ENCODE measurements at places on chromosomes 11 and 22.

DNA sequence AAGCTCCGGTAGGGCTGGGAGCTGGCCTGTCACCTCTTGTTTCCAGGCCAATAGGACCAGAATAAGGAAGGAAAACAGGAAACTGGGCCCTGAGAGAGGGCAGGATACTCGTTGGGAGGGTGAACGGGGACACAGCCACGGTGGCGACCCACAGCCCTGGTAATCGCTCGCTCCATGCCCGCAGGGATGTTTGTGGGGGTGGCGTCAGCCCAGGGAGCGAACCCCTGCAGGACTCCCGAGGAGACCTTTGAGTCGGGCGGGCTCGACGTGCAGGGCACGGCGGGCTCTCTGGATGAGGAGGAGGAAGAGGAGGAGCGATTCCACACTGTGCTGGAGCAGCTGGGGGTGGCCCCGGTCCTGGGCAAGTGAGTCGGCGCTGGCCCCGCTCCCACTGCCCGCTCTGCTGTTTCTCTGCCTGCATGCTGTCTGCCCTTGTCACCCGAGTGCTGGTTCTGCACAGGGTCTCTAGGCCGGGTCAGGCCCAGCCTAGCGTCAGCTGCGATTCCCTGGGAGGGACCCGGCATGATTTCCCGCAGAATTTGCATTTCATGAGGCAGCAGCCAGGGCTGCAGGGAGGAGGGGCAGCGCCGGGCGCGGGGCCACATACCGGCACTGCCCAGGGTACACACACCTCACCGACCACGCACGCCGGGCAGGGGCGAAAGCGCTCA lies 1.6 kb downstream of the CRACR2B start:
- no peak for DNase-seq

DNA sequence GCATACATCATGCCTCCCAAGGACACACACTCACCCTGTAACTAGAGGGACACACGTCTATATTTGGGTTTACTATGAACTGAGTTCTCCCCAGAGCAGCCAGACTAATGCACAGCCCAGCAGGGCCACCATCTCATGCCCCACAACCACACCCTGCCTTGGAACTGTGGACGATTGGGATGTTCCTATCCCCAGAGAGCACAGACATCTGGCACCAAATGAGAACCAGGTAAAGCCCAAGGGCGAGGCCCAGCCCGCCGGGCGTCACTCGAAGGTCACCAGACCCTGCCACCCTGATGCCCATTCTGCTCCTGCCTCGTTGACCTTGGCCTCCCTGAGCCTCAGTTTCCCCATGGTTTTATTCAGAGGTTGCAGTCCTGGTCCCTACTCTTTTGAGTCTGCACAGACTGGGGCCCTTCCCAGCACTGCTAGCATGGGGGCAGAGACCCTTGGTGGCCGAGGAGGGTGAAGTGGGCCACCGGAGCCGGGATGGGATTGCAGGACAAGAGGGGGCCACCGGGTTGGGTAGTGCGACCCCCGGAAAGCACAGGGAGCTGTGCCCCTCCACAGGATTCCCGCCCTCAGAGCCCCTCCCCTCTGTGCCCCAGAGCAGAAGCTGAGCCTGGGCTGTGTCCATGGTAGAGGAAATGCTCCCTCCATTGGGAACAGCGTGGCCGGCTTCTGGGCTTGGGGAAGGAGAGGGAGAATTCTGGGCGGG lies 56.8 kb downstream of the IGLL5 start:
- DNase-seq = no peak

- DNase-seq = no peak
These were observed 46.9 kb upstream of the PICALM start for GRCh38 chr11:86115542-86116385.

DNA sequence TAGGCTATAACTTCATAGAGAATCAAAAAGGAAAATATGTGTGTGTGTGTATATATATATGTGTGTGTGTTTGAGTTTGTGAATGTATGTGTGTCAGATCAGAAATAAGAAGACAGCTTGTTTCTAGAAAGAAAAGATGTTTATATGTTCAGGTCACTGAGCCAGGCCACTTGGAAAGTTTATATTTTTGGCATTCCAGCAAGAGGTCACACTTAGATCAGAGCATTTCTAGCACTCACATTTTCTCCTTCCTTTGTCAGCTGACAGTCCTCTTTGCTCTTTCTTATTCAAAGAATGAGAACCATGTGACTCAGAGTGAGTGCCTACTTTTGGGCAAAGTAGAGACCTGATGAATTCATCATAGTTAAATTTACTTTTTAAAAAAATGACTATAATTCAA lies 22.9 kb downstream of the RAB38 start:
- DNase-seq = no peak

DNA sequence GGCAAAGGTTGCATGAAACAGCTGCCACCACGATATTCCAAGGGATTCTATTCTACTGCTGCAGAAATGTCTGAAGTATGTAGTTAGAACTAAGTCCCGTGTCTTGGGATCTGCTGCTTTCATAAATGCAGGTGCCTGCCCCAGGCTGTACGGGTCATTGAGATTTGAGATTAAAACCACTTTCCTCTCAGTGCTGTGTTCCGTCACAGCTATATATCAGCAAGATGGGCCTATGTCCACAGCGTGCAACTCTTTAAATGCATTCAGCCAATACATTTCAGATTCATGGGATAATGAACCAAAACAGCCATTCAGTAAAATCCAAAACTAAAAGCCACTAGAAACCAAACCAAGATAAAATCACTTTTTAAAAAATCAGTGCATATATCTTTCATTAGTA lies 107.3 kb upstream of the LUZP2 start:
- DNase-seq = no peak

GRCh38 chr11:94183251-94183885 lies 54.7 kb downstream of the PANX1 start:
- DNase-seq = no peak

DNA sequence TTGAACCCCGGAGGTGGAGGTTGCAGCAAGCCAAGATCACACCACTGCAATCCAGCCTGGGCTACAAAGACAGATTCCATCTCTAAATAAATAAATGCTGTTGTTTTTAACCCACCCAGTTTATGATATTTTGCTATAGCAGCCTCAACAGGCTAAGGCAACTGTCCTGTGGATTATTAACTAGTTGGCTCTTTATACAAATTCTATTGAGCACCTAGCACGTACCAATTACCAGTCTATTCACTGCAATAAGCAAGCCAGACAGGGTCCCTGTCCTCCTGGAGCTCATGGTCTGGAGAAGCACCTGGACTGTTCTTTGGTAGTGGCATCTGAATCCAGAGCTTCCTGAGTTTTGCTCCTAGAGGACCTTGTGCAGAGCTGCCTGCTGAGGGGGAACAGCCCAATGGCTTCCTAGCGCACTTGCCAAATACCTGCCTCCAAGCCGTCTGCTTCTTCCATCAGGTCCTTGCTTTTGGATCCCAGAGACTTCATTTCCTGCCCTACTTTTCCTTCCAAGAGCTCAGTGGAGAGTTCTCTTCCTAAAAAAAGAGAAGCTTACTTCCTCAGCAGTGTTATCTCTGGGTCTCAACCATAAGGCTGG lies 49.9 kb upstream of the MICAL2 start:
- DNase-seq = no peak

DNA sequence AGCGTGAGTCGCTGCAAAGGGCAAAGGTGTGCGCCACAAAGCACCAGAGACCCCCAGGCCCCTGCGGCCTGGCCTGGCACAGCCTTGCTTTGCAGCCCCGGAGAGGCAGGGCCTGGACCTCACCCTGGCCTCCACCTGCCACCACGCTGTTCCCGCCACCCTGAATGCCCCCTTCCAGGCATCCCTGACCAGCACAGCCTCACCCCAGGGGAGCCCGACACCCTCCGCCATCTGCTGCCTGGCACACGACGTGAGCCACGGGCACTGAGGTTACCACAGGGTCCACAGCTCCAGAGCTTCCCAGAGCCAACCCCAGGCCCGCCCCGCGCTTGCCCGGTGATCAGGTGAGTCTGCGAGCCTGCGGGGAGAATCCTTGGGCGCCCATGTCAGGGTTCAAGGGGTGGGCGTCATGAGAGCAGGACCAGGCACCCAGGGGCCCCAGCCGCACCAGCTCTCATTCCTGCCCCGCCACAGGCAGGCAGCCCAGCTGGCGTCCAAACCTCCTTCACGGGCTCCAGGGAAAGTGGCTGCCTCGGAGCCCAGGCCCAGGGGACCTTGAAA lies 171.3 kb downstream of the BRD1 start:
- no peak for DNase-seq

- peak; percentile 19 for DNase-seq
These were observed 216.3 kb upstream of the SYN3 start for GRCh38 chr22:33274214-33275072.

DNA sequence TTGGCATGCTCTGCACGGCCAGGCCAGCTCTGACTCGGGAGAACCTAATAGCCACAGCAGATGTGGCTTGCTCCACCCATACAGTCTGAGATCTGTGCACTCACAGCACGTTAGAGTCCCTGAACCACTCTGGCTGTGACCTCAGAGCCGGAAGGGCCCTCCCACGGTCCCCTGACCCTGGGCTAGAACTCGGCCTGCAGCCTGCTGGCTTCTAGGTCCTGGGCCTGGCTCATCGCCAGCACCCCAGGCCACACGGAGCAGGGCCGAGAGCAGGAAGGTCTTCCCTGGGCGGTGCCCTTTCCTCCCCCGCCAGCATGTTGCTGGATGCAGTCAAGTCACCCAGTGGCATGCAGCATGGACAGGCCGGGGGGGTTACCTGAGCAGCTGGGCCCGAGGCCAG lies 35.3 kb upstream of the TTLL12 start:
- DNase-seq = no peak

GRCh38 chr22:21791635-21792625 lies 56.3 kb upstream of the YPEL1 start:
- DNase-seq = peak; percentile 59

DNA sequence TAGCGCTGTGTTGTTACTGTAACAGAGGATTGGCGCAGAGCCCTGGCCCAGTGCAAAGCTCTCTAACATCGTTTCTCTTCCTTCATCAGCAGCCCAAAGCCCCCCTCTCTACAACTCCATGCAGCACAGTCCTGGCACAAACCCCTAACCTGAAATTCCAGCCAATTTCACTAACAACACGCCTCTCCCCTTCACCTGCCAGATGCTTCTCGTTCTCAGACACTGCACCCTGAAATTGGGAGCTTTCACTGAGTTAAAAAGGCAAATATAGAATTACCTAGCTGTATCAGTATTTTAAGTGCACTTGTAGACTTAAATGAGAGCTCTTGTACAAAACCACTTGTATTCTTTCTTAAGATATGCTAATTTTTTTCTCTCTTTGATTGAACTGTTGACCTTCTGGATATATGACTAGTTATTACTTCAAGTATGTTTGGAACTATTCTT lies 16.3 kb downstream of the GRAP2 start:
- DNase-seq = no peak

DNA sequence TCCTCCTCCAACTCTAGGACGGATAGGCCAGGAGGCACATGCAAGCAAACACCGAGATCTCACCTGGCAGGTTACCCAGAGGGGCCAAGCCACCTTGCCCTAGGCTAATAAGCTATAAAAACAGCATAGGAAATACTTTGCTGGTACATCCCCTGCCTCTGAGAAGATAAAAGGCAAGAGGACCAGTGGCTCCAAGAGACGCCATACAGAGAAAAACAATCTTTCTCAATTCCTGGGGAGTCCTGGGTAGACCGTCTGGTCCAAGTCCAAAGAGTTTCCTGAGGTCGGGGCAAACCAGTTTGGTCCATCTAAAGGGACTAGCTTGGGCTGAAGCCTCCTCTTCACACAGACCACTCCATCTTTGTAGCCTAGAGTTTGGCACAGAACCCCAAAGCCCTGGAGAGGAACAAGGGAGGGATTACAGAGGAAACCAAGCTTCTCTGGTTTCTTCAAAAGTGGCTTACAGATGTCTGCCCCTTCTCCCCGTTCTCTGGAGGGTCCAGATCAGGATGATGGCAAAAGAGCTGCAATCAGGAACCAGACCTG lies 40.4 kb downstream of the NUMA1 start:
- no peak for DNase-seq

DNA sequence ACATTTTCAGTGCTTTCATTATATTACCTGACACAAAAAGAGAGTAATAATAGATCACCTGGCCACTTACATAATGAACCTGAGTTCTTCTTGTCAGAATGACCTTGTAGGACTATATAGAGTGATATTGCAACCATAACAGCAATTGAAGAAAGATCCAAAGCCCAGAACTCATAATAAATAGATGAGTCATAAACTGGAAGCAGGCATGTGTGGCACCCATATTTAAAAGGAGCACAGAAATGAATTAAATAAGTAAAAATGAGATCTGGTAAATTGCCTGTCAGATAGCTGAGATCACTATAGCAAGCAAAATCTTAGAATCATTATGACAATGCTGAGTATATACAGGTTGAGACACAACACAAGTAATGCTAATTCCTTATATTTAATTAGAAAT lies 331.8 kb downstream of the AASDHPPT start:
- no peak for DNase-seq

All from stimulated activated CD4-positive, alpha-beta T cell treated with anti-CD3 and anti-CD28 coated beads, Interleukin-2, amount 100 ng/mL, for 24 hours (primary cell).